ENCODE measurements at places on chromosomes 2 and 18.

DNA sequence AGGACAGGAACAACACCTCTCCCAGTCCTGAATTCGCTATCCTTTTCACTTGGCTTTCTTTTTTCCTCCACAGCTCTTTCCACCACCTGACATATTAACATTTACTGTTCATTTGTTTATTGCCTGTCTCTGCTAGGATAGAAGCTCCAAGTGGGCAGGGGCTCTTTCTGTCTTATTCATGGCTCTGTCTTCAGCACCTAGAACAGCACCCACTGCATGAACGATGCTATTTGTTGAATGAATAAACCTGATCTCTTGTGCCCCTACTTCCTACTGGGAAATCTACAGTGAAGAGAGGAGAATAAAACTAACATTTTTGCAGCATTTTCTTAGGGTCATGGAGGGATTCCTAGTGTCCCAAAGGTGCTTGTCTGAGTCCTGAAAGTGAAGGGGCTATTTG is 24.4 kb upstream of the GAREM2 start:
- DNase-seq, result no peak

GRCh38 chr2:168327328-168327727 is 79.9 kb upstream of the STK39 start:
- DNase-seq, result no peak

DNA sequence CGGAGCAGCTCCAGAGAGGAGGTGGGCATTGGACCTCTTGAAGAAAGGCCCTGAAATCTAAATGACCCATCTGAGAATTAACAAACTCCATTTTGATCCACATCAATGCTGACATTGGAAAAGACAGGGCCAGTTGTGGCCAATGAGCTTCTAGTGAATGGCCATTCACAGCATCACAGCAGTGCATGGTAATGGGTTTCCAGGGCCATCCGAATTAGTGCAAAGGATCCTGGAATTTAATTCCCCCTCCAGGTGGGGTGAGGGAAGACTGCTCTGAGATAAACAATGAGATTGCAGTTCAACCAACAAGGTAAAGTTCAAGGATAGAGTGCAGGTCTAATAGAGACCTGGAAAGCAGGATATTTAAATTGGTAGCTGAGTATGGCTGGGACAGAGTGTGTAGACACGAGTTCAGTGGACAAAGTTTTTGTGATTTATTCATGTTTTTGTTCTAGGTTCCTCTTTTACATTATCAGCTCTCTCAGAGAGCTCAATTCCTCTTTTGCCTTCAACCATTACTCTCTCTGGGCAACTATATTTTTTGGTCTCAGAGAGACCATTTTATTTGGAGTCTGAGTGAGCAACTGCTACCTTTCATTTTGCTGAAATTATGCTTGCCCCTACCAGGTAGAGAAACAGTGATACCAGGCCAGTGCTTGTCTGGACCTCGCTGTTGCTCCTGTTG is 5.0 kb downstream of the TACR1 start:
- no peak for DNase-seq

GRCh38 chr2:39266139-39266805 is 22.5 kb upstream of the CDKL4 start:
- no peak for DNase-seq

DNA sequence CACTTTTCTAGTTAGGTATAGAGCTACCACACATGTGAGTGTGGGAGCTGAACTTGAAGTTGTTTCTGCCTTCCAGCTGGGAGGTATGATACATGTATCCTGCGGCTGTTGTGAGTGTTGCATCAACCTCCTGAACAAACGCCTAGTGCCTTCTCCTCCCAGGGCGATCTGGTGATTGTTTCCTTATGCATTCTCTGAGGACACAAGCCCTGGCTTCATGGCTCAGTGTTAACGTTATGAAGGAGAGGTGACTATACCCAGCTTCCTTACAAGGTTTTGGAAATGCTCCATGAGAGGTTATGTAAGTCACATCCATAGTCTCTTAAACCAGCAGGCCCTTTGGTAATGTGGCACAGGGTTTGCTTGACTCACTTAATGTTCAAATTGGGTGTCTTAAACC is 64.9 kb downstream of the SPRED2 start:
- DNase-seq, result no peak

DNA sequence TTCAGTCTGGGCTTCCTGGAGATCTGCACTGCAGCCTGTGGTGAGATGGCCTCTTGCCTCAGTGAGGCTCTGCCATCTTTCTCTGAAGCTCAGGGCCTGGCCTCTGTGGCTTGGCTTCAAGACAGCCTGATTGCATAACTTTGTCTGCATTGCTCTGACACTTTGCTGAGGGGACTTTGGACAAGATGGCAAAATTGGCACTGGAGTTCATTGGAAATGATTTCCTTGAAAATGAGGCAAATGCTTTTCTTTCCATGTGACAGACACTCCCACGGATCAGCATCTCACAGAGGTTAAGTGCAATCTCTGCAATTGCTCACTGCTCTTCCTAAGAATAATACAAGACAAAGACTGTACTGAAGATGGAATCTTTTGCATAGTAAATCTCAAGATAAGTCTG is 166.8 kb downstream of the KCNS3 start:
- no peak for DNase-seq

DNA sequence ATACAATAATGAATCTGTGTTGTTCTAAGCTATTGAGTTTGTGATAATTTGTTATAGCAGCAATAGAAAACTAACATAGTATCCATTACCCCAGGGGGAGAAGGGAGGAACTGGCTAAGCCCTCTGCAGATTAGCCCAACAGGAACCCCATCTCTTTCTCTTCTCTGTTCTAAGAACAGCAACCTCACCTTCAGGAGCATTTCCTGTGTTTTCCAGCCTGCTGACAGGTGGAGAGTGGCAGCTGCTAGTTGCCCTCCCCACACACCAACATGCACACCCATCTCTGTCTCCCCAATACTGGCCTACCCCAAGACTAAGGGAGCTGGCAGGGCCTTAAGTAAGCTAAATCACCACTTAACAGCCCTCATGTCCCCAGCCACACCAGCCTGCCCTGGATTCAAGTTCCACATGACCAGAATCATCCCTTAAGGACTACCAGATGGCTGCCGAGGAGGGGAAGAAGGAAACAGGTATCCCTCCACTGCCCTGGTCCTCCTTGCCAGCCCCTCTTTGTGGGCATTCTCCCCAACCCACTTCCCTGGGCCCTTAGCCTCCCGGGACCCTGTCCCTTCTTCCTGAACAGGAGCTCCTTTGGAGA is 52.8 kb downstream of the TRABD2A start:
- no peak for DNase-seq

- no peak for DNase-seq
Measured at GRCh38 chr2:69575926-69576325, 67.6 kb downstream of the AAK1 start.

Measured in renal pelvis (tissue), 12 donors.